Activated CD4-positive, alpha-beta T cell treated with anti-CD3 and anti-CD28 coated beads for 24 hours (primary cell): ENCODE measurements at places on chromosomes 6 and 20.

DNA sequence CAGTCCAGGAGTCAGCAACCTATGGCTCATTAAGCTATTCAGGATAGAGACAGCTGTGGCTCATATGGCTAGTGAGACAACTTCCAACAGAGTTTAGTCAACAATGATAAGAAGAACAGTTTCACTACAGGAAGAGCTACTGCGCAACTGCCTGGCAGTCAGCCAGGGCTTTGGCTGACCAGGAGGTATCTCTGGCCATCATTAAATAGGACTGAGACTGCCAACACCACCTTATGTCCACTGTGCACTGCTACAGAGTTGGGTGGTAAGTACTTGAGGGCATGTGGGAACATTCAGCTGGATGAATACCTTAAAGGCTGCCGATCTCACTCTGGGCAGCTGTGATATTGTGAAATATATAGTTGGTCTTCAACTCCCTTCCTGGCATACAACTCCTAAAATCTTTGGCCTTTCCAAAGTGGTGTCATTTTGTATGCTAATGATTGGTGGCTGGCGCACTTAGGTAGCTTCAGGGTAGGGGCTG is 52.2 kb upstream of the FAM83C start:
- DNase-seq, result no peak

GRCh38 chr20:24164360-24164759 is 175.8 kb upstream of the GGTLC1 start:
- peak; percentile 15 for DNase-seq

DNA sequence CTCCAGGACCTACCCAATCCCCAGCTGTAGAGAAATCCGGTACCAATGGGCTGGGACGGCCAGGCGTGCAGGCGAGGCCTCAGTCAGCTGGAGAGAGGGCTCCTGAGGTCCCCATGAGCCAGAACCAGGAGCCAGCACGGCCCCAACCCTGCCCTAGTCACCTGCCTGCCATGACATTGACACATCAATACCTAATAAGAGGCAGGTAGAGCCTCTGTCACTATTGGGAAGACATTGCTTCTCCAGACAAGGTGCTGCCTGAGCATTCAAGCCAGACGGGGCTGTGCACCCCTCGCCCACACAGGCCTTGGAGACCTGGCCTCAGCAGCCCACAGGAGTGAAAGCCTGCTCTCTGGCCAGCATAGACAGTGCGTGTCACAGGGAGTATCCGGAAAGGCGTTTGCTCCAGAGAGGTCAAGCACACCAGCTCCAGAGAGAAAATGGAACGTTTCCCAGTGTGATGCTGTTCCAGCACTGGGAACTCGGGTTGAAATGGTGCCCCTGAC is 3.5 kb downstream of the DLL1 start:
- no peak for DNase-seq

GRCh38 chr6:108739496-108740330 is 108.5 kb upstream of the ARMC2 start:
- no peak for DNase-seq

GRCh38 chr20:17657898-17658647 is 24.0 kb downstream of the RRBP1 start:
- no peak for DNase-seq

DNA sequence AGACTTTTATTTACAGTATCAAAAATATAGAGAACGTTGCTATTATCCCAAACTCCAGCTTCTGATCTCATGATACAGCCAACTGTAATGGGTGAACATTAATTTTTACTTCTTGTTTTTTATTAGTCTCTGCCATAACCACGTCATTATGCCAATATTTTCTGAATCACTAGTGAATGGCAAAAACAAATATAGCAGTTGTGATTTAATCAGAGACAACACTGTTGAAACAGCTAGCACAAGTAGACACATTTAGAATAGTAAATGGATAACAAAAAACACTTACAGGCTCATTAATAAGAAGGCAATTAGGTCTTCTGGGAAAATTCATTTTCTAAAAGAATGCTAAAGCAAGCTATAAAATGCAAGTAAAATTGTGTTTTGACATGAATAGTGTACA is 8.1 kb downstream of the PTPRK start:
- no peak for DNase-seq

DNA sequence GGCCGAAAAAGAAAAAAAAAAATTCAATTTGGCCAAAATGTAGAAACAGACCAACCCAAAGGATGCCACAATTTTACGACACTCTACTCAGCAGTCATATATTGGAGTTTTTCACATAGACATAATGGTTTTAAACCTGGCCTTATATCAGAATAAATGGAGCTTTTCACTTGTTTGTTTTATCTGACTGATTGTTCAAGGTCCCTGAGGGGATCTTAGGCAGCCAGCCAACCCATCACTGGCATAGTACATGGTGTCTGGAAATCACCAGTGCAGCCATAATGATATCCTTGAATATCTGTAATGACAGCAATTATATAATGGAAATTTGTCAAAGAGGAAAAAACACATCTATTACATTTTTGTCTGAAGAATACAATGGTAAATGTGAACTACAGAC is 96.9 kb downstream of the PRSS35 start:
- DNase-seq, result no peak

GRCh38 chr6:107697682-107698081 is 126.4 kb downstream of the SCML4 start:
- DNase-seq, result no peak

DNA sequence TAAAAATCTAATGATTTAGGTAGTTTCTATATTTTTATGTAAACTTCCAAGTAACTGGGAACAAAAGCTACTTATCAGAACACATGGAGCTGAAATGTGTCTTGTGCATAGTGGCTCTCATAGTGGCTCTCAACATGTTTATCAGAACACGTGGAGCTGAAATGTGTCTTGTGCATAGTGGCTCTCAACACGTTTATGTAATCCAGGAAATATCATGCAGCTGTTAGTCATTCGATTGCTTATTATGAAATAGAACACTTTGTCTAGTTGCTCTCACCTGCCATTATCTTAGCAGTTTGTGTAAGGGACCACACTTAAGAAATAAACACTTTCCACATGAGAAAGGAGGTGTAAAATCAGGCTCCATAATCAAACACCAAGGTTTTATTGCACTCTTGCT is 119.2 kb upstream of the ASCC3 start:
- DNase-seq, result no peak

GRCh38 chr6:1592852-1593251 is 16.9 kb upstream of the FOXC1 start:
- no peak for DNase-seq
